AG04450 (cell line): ENCODE measurements at places on chromosomes 12 and 14. TPM values are rescaled to one million over a fixed set of nuclear protein-coding genes. Genes with fewer than 3 reads are reported as not detected.

GRCh38 chr14:104657563-104658324 lies 31.7 kb upstream of the INF2 start:
- no peak for DNase-seq

DNA sequence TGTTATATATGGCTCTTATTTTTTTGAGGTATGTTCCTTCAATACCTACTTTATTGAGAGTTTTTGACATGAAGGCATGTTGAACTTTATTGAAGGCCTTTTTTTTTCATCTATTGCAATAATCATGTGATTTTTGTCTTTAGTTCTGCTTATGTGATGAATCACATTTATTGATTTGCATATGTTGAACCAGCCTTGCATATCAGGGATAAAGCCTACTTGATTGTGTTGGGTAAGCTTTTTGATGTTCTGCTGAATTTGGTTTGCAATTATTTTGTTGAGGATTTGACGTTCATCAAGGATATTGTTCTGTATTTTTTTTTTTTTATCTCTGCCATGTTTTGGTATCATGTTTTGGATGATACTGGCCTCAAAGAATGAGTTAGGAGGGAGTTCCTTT lies 15.2 kb upstream of the ART4 start:
- no peak for DNase-seq

DNA sequence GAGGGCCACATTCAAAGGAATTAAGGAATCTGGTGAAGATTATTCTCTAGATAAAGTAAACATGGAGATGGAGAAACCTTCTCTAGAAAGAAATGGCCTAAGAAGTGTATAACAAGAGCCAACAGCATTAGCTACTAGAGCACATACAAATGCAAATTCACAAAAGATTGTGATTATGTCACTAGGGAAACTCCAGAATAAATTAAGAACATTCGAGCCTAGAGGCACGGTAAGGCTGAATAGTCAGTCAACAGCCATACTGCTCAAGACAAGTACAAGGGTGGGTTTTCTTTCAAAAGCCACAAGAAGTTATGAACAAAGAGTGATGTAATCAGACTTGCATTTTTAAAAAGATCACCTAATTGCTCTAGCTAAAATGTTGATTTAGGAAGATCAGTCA lies 25.4 kb downstream of the PPP4R3A start:
- no peak for DNase-seq

GRCh38 chr14:93333631-93334103 lies 831 bp upstream of the BTBD7 start:
- no peak for DNase-seq

DNA sequence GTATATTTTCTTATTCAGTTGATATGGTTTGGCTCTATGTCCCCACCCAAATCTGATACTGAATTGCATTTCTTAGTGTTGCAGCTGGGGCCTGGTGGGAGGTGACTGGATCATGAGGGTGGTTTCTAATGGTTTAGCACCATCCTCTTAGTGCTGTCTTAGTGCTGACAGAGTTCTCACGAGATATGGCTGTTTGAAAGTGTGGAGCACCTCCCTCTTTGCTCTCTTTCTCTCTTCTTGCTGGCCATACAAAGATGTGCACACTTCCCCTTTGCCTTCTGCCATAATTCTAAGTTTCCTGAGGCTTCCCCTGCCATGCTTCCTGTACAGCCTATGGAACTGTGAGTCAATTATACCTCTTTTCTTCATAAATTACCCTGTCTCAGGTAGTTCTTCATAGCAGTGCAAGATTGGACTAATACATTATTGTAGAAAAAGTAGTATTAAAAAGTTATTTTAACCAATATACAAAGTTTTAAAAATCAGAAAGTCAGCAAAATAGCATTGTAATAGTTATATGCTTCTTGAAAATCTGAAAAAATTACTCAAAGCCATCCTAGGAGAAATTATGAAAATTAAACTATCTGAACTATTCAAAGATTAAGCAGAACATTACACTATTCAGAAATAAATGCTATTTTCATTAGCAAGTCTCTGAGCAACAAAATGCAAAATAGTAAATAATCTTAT lies 84.1 kb downstream of the PPP1R12A start:
- no peak for DNase-seq

- no peak for DNase-seq
Measured at GRCh38 chr14:90626550-90626949, 189.7 kb downstream of the TTC7B start.

DNA sequence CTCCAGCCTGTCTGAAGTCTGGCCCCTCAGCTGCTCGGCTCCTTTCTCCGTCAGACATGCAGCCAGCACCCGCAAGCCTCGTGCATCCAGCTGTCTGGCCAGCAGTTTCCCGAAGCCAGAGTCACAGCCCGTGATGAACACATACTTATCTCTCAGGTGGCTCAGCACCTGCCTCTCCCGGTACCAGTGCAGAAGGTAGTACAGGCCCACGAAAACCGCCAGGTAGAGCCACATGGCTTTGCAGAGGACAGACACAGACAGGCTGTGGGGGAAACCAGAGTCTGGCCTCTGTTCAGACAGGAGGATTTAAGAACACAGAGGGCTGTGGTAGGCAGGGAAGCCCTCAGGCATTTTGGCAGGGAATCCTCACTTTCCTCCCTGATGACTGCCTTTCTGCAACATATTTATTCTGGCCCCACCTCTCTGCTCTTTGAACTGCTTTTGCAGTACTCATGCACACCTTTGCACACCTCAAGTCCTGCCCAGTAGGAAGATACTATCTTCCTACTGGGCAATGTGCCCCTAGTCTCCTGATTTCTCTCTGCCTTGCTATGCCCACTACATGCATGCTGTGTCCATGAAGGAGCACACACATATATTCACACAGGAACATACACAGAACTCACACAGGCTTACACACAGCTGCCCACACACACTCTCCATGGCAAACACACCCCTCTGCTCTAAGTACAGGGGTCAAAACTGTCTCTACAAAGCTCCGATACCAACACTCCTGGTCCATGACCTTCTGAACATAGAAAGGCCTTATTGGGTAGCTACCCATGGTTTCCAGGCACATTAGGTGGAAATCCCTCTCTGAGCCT lies at the start of gene RDH16:
RDH16 (minus strand) TSS at position 380 of the 824 bp plus-strand sequence; CDS start at position 234, 146 bp downstream.
- DNase-seq: no peak

GRCh38 chr12:56115329-56115728 lies 1.1 kb upstream of the RPL41 start:
- DNase-seq: no peak

GRCh38 chr12:51867371-51867770 lies 18.9 kb upstream of the FIGNL2 start:
- no peak for DNase-seq

DNA sequence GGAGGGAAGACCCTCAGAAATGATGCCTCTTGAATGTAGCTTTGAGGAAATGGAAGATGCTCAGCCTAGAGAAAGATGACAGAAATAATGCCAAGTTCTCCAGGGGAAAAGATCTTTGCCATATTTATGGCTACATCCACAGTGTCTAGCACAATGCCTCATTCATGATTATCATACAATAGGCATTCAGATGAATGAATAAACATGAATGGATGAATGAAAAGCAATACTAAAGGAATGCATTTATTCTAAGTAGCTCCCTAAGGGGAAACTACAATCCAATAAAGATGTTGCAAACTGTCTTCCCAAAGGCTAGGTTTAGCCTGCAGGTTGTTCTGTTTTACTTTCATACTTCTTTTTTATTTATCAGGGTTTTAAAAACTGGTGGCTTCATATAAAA lies 12.0 kb downstream of the TMTC1 start:
- DNase-seq: no peak

DNA sequence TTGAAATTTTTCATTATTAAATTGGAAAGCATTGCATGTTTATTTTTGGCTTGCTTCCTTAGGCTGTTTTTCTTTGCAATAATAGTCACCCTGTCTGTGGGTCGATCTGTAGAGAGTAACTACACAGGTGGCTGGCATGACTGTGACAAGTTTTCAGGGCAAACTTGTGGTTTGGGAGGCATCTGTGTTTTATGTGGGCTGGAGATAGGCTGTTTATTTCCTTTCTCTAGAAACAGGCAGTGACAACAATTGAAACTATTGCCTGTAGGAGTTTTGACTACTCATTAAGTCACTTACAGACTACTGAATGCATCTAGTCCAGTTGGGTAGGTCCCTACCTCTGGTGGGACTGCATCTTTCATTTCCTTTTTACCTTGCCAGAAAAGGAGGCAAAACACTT lies 155.6 kb downstream of the DYRK2 start:
- DNase-seq: no peak

DNA sequence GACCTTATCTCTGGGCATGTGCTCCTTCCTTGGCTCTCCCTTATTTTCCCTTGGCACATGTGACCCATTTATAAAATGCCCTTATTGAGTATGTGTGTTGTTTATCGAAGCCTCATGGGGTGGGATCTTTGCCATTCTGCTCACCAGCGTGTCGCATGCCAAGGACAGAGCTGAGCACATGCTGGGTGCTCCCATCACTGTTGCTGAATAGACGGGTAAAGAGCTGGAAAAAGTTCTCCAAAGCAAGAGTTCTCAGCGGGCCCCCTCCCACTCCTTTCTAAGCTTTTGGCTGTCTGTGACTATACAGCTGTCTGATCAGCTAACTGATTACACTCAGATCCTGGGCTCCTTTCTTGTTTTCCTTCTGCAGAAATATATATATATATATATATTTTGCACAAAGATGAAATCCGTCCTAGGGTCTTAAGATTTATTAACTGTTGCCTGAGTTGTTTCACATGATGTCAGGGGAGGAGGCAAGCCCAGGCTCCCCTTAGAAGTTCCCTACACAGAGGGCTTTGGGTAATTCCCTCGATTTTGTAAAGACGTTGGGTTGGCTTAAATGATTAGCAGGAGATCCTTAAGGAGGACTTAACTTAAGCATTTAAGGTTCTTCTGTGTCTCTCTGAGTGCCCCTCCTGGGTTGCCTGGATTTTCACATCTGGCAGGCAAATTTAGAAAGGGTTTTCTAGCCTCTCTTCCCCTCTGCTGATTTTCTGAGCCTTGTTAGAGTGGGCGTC lies 71.6 kb downstream of the TMEM132C start:
- DNase-seq: no peak

- no peak for DNase-seq
Measured at GRCh38 chr12:69150083-69150795, 89.1 kb upstream of the CPSF6 start.

DNA sequence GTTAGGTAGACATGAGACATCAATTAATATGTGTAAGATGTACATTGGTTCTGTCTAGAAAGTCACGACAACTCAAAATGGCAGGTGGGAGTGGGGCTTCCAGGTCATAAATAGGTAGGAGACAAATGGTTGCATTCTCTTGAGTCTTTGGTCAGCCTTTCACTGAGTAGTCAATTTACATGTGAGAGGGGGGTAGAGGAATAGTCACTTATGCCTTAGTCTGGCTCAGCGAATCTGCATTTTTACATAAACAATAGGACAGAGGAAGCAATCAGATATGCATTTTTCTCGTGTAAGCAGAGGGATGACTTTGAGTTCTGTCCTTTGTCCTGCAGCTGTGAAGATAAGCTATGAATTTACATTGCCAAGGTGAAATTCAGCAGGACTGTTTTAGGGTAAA lies 27.8 kb upstream of the UNC79 start:
- no peak for DNase-seq

GRCh38 chr14:75283833-75284563 lies 5.4 kb downstream of the FOS start:
- DNase-seq: no peak

DNA sequence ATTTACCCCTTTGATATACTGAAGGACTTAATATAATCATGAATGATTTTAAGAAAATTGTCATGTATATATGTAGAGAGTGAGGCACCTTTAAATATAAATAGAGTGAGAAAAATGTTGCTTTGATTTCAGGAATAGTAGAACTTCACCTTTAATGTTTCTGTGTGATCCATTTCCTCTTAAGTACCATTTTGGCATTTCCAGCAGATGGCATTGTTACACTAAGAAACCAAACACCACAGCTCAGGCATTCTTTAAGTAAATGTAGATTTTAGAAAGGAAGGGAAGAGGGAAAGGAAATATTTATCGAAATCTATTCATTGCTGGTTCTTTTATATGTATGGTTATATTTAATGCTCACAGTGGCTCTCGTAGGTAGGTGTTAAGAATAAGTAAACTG lies 556.7 kb upstream of the FBXO33 start:
- DNase-seq: no peak

DNA sequence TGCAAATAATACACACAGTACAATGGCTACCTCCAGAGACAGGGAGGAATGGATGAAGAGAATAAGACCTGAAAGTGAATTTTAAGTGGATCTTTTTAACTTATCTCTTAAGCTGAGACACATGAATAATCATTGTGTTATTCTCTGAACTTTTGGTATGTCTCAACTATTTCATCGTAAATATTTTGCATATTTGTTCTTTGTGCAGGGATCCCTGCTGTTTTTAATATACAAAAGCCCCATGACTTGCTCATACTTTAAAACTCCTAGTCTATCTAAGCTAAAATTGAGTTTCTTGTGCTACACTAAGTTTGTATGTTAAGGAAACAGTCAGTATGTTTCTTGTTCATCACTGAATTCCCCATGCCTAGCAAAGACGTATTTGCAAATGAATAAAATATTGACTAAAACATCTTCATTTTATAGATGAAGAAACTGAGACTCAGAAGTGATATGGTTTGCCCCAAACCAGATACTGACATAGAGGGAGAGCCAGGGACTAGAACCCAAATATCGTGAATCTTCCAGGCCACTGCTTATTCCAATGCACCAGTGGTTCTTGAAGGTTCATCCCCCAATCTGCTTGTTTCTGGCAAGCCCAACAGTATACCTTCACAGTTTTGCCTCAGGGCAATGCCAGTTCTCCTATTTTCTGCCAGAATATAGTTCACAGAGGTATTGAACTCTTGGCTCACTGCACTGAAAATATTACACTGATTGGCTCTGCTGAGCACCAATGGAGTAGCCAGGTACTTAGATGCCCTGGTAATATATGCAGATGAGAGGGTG lies 356.9 kb downstream of the MED13L start:
- no peak for DNase-seq

GRCh38 chr12:89469361-89469760 lies 55.2 kb downstream of the GALNT4 start:
- no peak for DNase-seq

DNA sequence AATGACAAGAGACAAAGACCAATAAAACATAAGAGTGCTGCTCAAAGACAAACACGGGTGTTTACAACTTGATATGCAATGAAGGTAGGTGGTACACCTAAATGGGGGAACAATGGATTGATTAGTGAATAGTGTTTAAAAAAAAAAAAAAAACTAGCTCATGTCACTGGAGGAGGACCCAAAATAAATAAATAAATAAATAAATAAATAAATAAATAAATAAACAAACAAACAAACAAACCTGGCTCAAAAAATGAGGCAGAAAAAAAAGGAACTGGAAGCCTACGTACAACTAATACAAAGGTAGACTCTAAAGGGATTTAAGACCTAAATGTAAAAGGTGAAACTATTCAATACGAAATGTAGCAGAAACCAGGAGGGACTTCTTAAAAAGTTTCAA lies 18.6 kb downstream of the NAP1L1 start:
- DNase-seq: no peak

ZDHHC22 gene
- not detected in 2 replicates for polyA plus RNA-seq

C14orf132 gene
- 42.0 and 47.7 TPM in 2 replicates for polyA plus RNA-seq

KRT7 gene
- polyA plus RNA-seq: 1.0 and 4.6 TPM in 2 replicates

KERA gene
- polyA plus RNA-seq: not detected in 2 replicates

TCP11L2 gene
- polyA plus RNA-seq: 22.0 and 26.5 TPM in 2 replicates

ATXN3 gene
- polyA plus RNA-seq: 28.9 and 38.2 TPM in 2 replicates

SERPINA10 gene
- polyA plus RNA-seq: not detected in 2 replicates

ZC2HC1C gene
- 0.45 and 0.73 TPM in 2 replicates for polyA plus RNA-seq

CCDC197 gene
- polyA plus RNA-seq: not detected in 2 replicates

PA2G4 gene
- polyA plus RNA-seq: 169 and 223 TPM in 2 replicates

ETFRF1 gene
- 18.2 and 26.6 TPM in 2 replicates for polyA plus RNA-seq
